ENCODE measurements at places on chromosomes 3 and 15. TPM values are rescaled to one million over a fixed set of nuclear protein-coding genes. Genes with fewer than 3 reads are reported as not detected.

The ARL14 gene
- total RNA-seq = not detected

The GABRG3 gene
- not detected for total RNA-seq

The SPESP1 gene
- 4.4 TPM for total RNA-seq

The ZPLD1 gene
- not detected for total RNA-seq

The FMN1 gene
- 6.2 TPM for total RNA-seq

The ZNF80 gene
- total RNA-seq = not detected

The GOLGA6D gene
- not detected for total RNA-seq

The CERS3 gene
- not detected for total RNA-seq

The THOC7 gene
- total RNA-seq = 65.3 TPM

The P2RY1 gene
- total RNA-seq = 8.8 TPM

The FEZF2 gene
- total RNA-seq = not detected

The BNC1 gene
- 2.3 TPM for total RNA-seq

The CMTM8 gene
- total RNA-seq = 3.3 TPM

The PLD1 gene
- total RNA-seq = 12.9 TPM

The TRANK1 gene
- total RNA-seq = 6.1 TPM

The DCLK3 gene
- total RNA-seq = not detected

The DLG1 gene
- 53.4 TPM for total RNA-seq

The CHCHD6 gene
- 7.1 TPM for total RNA-seq

The CHDH gene
- under 0.01 TPM for total RNA-seq

The CCDC51 gene
- 18.7 TPM for total RNA-seq

The RETNLB gene
- not detected for total RNA-seq

The CRYGS gene
- 1.0 TPM for total RNA-seq

The DCBLD2 gene
- total RNA-seq = 148 TPM

The STAC gene
- total RNA-seq = 0.08 TPM

The APBA2 gene
- total RNA-seq = 31.2 TPM

The FBXO40 gene
- not detected for total RNA-seq

The C3orf20 gene
- not detected for total RNA-seq

The DGKG gene
- total RNA-seq = not detected

Measured in epithelial cell of alveolus of lung (primary cell).